ENCODE measurements at places on chromosomes 2 and 18.
A peak's percentile ranks its signal among the peaks of the same experiment; 100 is the strongest.

DNA sequence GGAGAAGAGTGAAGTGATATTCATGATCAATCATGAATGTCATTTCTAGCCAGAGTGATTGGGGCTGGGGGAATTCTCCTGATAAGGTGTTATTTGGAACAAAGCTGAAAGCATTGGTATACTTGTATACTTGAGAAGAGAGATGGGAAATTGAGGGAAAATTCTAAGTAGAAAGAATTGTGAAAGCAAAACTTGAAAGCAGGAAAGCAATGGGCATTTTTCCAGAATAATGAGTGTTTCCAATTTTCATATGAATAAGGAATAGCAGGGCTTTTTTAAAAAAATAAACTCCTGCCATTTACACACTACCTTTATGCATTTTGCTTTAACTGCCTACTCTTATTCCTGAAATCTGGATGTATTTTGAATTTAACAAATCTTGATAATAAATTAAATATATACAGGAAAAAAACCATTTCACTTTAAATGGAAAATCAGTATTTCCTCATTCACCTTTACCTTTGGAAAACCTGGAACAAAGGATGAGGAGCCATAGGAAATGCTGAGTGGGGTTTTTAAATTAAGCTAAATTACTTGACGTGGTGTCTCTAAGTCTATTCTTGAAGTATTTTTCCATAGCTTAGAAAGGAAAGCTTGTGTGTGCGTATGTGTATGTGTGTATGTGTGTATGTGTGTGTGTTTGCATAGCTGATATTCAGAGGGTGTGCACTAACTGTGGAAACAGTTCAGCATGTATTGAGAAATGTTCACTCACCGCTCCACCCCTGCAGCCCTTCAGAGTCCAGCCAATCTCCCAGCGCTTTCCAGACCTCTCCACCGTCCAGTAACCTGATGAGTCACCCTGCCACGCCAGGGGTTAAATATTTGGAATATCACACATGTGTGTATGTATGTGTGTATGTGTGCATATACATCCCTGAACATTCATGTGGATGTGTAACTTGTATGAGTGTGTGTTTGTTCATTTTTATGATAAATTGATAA, 427.3 kb downstream of the THSD7B start:
- DNase-seq = peak; percentile 48

- no peak for DNase-seq
Observed at GRCh38 chr2:160044728-160045127, 17.7 kb downstream of the PLA2R1 start.

- no peak for DNase-seq
Observed at GRCh38 chr2:61549546-61549945, 11.4 kb upstream of the XPO1 start.

- no peak for DNase-seq
Observed at GRCh38 chr2:181421131-181421458, 36.1 kb upstream of the ITGA4 start.

- DNase-seq = no peak
Observed at GRCh38 chr2:239358062-239358754, 42.6 kb downstream of the HDAC4 start.

GRCh38 chr2:46315103-46315890, 18.1 kb downstream of the EPAS1 start:
- peak; percentile 96 for DNase-seq

GRCh38 chr18:60466677-60467076, 94.1 kb upstream of the MC4R start:
- DNase-seq = no peak

GRCh38 chr2:140383781-140384180, 1603.6 kb upstream of the NXPH2 start:
- no peak for DNase-seq

DNA sequence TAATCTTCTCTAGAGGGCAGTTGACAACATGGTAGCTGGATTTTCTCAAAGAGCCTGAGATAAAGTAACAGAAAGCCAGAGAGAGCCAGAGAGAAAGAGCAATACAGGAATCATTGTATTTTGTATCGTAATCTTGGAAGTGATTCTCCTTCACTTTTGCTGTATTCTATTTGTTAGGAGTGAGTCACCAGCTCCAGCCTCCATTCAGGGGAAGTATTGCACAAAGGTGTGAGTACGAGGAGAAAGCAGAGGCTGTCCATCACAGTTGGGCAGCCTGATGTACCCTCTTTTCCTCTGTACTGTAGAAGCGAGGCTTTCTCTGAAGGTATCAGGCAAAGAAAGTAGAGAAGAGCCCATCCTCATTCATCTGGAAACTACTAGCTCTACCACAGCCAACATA, 176.8 kb downstream of the KCNS3 start:
- DNase-seq = no peak

- no peak for DNase-seq
Observed at GRCh38 chr2:238427435-238428162, 872 bp downstream of the ASB1 start.

DNA sequence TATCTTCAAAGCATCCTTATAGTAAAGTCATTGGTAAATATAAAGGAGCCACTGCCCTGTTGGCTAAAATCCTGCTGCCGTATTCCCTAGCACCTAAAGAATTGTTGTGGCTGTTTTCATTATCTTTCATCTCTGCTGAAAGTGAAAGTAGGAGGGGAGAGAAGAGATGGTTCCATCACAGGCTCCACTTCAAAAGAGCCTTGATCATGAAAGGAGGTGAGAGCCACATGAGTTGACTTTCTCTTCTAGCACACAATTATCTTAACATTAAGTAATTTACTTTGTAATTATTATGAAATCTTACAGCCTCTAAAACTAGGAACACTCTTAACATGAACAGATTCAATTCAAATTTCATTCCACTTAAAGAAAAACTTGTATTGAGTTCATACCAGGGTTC, 1050.9 kb upstream of the LRRTM1 start:
- no peak for DNase-seq

GRCh38 chr2:150467621-150467963, 19.9 kb downstream of the RND3 start:
- no peak for DNase-seq

- no peak for DNase-seq
Observed at GRCh38 chr18:6574631-6575030, 154.9 kb upstream of the ARHGAP28 start.

DNA sequence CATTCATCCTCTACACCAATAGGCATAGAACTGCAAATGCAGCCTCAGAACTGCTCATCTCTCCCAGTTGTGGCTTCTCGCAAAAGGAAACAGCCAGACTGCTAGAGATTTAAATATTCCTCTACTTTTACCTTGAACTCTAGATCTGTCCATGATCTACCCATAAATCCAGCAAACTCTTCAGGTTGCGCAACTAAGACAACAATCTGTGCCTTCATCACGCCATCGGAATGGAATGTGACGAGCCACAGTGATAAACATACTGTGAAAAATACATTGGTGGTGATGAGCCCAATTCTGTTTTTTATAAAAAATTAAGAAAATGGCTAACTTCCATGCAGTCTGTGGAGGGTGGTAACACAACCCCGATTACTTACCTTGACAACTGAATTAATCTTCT, 626.7 kb downstream of the LRRTM4 start:
- DNase-seq = no peak

GRCh38 chr2:25341011-25341727, 556 bp downstream of the DNMT3A start:
- DNase-seq = no peak

GRCh38 chr2:7694076-7694985, 777.1 kb downstream of the RNF144A start:
- no peak for DNase-seq

- DNase-seq = no peak
Observed at GRCh38 chr2:185436787-185437372, 301.7 kb upstream of the FSIP2 start.

GRCh38 chr2:177717831-177718618, 325.5 kb downstream of the AGPS start:
- no peak for DNase-seq

DNA sequence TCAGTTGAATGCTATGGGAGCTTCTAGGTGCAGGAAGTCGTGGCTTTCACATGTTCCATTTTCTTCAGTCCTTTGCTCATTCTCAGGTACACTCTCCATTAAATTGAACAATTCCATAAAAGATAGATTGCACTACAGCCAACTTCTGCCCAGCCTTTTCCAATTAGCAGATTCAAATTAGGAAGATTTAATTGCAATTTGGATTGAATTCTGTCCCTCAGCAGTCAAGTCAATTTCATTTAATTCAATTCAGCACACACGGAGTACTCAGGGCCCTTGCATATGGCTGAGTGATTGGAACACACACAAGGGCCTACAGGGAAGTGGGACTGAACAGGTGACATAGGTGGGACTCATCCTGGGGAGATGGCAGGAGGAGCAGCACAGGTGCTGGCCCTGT, 220.4 kb downstream of the LOXHD1 start:
- no peak for DNase-seq

GRCh38 chr2:241808051-241808720, 807 bp upstream of the NEU4 start:
- no peak for DNase-seq

DNA sequence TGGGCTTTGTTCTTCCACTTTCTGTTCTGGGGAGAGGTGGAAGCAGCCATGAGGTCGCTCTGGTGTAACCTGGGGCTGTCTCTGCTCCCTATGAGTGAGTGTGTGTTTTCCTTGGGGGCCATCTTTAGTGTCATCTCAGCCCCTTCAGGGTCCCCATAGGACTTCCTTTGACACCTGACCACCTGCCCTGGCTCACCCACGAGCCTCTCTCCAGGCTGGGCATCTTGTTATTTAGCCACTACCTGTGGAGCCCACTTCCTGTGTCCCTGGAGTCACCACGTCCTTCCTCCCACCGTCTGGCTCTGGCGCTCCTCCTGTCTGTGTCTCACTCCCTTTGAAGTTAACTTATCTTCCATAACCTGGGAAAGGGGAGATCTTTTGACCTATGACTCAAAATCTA, 176.0 kb downstream of the UXS1 start:
- no peak for DNase-seq

GRCh38 chr18:45361125-45361851, 254.0 kb upstream of the SLC14A2 start:
- no peak for DNase-seq

- no peak for DNase-seq
Observed at GRCh38 chr2:60872510-60872928, 8.9 kb upstream of the REL start.

GRCh38 chr18:72692086-72692485, 147.9 kb upstream of the CBLN2 start:
- DNase-seq = no peak

DNA sequence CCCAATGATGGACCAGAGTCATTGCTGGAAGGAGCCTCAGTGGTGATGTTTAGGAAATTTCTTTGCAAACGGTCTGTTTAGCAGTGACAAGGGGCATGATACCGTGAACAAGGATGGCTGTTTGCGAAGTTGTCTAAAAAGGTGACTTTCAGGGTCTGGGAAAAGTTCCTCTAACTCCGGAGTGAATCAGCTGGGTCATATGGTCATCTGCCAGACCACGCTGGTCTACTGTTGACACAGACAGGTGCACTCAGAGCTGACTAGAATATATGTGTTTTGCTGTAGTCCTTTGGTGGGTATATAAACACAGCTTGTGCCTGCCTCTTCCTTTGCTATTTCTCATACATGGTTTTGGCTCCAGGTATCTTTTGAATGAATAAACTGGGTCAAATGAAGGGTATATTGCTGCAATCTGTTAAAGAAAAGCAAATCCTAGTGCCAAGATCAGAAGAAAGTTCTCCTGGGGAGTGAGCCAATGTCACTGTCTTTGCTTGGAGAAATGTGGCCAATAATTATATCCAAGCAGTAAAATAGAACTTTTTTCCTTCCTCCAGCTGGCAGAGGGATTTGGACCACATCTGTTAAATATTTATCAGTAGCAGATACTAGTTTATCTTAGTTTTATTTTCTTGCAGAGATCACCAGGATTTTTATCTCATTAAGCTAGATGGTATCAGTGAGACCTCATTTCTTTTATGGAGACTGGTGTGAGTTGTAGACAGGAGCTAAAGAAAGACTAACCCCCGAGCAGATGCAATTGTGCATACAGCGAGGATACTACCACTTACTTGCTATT, 286.0 kb downstream of the TRIB2 start:
- no peak for DNase-seq

GRCh38 chr2:83784315-83784714, 674.8 kb downstream of the SUCLG1 start:
- no peak for DNase-seq

GRCh38 chr2:228600265-228600664, 418.8 kb upstream of the SPHKAP start:
- DNase-seq = peak; percentile 94
